ENCODE measurements at places on chromosomes 3 and 15.

- no peak for DNase-seq
Measured at GRCh38 chr3:126509597-126510307, 7.8 kb downstream of the UROC1 start.

DNA sequence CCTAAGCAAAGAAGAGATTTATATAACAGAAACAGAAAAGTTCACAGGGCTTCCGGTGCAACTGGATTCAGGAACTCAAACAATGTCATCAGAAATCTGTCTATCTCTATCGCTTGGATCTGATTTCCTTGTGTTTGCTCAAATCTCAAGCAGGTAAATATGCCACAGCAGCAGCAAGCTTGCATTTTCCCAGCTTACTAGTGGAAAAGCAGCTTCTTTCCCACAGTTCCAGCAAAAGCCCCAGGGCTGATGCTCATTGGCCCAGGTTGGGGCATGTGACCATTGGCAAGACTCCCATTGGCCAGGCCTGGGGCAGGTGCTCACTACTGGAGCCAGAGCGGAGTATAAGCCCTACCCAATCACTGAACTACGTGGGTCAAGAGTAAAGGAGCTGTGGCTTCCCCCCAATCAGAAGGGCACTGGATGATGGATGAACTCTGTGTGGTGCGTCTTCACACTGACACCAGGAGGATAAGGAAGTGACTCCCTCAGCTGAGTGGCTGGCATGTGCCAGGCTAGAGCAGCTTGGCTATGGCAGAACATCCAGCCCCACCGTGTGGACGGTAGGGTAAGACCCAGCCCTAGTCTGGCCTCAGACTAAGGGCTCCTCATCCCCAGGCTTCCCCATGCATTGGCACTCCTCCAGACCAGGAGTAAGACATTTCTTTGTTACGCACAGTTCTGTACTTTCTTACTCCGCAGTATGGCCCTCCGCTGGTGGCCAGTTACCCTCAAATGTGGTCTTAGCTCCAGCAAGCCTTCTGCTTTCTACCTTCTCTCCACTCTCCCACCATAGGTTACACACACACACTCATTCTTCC, 13.1 kb upstream of the VIPR1 start:
- no peak for DNase-seq

GRCh38 chr15:48120745-48121144, at the start of gene SLC24A5:
Gene SLC24A5 (plus strand): TSS chr15:48120990. CDS start chr15:48121045, 55 bp downstream.
- no peak for DNase-seq

- DNase-seq: no peak
Measured at GRCh38 chr3:22284559-22284958, 533.5 kb upstream of the ZNF385D start.

- no peak for DNase-seq
Measured at GRCh38 chr3:164459521-164460151, 618.7 kb downstream of the SI start.

GRCh38 chr3:111326144-111326995, 215.6 kb upstream of the CD96 start:
- DNase-seq: no peak

DNA sequence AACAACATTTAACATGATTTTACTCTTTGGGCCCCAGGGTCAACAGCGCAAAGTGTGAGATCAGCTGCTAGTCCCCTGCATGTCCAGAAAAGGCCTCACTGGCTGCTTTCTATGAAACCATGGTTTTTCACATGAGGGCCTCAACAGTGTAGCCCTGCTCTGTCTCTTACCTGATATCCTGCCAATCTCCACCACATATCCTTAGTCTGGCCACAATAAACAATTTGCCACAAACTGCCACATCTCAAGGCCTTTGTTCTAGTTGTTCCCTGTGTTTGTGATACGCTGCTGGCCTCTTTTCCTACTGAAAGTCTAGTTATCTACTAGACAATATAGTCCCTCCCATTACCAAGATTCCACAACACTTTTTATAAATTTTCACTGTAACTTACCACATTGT, 17.7 kb downstream of the VPS39 start:
- no peak for DNase-seq

GRCh38 chr3:39541917-39542329, 74.4 kb downstream of the MOBP start:
- DNase-seq: no peak

- DNase-seq: no peak
Measured at GRCh38 chr3:51657234-51657633, 13.8 kb upstream of the TEX264 start.

GRCh38 chr3:176428552-176428951, 768.7 kb downstream of the TBL1XR1 start:
- no peak for DNase-seq

DNA sequence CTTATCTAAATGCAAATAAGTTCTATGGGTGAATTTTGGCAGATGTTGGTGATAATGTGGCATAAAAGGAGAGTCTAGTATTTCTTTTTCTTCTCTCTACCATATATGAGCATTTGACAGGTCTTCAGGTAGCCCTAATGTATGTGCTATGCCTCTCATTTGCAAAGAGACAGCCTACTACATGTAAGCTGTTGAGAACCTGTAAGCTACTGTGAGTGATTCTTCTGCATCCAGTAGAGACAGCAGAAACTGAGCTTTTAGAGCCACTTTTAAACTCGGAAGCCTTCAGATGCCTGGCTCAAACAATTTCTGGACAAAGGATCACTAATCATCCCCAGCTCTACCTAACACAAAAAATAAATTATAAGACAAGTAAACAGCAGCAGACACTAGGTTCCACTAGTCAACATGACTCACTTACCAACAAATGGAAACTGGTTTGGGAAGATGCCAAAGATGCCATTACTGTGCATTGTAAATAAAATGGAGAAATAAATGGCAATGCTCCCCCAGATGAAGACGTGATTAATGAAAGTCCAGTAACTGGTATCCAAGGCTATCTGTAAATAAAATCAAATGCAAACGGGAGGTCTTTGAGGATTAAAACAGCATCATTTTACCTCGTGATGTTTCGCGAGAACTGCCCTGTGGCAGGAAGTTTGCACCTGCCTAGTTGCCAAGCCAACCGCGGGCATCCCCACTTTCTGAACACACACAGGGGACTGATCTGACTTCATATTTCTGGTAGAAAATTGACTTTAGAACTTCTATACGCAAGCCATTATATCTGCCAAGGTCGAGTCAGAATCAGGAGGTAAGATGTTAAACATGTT, 245.3 kb downstream of the DTWD1 start:
- no peak for DNase-seq

DNA sequence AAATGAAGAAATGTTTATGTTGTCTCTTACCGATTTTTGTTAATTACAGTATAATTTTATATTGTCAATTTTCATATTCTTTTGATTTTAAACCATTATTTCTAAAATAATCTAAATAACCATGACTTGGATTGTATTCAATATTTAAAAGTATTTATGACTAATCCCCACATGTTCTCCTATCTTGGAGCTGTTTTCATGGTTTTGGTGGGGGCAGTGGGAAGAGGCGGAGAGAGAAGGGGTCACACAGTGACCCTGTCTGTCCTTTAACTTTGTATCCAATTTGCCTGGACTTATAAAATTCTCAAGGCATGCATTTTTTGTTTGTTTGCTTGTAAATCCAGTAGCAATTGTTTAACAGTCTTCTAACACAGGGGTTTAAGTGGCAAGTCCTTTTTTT, 407.4 kb downstream of the NTRK3 start:
- no peak for DNase-seq
